ENCODE measurements at places on chromosomes 11 and 22.

DNA sequence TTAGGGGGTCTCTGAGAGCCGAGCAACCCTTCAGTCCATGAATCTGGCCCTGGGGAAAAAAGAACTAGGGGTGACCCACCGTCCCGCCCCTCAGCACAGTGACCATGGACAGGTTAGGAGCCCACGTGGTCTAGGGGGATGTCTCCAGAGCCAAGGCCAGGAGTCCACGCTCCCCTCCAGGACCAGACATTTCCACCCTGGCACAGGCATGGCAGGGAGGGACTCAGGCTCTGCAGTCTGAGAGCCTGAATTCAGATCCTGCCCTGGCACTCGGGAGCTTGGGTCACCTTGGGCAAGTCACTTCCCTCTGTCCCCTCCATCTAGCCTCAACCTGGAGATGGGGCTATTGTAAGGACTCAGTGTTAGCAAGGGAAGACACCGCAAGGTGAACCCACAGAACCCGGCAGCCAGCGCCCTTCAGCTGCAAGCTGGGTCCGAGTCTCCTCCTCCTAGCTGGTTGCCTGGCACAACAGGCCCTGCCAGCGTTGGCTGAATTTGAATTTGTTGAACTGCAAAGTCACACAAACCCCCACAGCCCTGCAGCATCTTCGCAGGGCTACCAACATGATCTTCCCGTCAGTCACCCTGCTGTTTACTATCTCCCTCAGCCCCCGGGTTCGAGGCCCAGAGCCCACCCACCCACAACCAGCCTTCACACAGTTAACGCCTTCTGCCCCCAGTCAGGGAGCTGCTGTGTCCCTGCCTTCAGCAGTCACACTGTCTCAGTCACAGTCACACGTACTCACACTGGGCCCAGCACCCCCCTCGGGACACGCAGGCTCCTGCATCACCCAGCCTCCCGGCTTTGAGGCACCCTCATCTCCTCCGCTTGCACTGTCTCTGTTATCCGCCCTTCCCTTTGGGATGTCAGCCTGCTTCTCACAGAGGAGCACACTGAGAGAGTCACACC, 603 bp upstream of the PDGFB start:
- no peak for DNase-seq

- DNase-seq: no peak
Measured at GRCh38 chr11:2796508-2797113, 89.0 kb downstream of the CDKN1C start.

- DNase-seq: no peak
Measured at GRCh38 chr11:115180272-115180671, 323.9 kb downstream of the CADM1 start.

- DNase-seq: no peak
Measured at GRCh38 chr11:24859801-24860300, 363.0 kb downstream of the LUZP2 start.

DNA sequence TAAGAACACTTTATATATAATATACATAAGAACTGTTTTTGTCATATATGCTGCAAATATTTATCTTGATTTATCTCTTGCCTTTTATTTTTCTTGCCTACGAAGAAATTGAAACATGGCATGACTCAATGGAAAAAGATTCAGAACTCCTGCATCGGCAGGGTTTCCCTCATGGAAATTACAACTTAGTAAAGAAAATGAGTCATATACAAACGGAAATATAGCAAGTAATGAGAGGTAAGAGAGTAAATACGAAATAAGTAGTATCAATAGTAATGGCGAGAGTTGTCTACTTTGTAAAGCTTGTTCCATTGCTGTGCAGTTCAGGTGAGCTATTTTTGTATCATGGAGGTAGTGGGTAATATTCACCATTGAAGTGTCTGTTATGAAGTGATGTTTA, 350.4 kb downstream of the DDX10 start:
- no peak for DNase-seq

GRCh38 chr22:30600921-30601320, 6.1 kb upstream of the TCN2 start:
- DNase-seq: no peak

GRCh38 chr11:86079421-86079820, 10.5 kb upstream of the PICALM start:
- no peak for DNase-seq

DNA sequence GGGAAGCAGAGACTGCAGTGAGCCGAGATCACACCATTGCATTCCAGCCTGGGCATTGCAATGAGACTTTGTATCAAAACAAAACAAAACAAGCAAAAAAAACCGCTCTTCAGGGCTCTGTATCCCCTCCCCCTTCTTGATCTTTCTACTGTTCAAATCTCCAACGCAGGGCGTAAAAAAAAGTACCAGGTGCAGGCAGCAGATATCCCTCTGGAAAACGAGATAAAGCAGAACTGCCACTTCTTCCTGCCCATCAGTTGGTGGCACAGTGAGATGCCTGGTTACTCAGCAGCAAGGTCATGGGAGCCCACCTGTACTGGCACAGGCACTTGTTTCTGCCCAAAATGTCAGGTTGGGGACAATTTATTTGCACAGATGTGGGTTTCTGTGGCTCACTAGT, 11.2 kb downstream of the CCS start:
- DNase-seq: no peak

GRCh38 chr22:47419239-47419638, 656.8 kb downstream of the TBC1D22A start:
- no peak for DNase-seq

GRCh38 chr22:40210818-40211217, 33.1 kb downstream of the TNRC6B start:
- DNase-seq: no peak

- no peak for DNase-seq
Measured at GRCh38 chr11:62413060-62413696, 5.7 kb upstream of the SCGB1A1 start.

DNA sequence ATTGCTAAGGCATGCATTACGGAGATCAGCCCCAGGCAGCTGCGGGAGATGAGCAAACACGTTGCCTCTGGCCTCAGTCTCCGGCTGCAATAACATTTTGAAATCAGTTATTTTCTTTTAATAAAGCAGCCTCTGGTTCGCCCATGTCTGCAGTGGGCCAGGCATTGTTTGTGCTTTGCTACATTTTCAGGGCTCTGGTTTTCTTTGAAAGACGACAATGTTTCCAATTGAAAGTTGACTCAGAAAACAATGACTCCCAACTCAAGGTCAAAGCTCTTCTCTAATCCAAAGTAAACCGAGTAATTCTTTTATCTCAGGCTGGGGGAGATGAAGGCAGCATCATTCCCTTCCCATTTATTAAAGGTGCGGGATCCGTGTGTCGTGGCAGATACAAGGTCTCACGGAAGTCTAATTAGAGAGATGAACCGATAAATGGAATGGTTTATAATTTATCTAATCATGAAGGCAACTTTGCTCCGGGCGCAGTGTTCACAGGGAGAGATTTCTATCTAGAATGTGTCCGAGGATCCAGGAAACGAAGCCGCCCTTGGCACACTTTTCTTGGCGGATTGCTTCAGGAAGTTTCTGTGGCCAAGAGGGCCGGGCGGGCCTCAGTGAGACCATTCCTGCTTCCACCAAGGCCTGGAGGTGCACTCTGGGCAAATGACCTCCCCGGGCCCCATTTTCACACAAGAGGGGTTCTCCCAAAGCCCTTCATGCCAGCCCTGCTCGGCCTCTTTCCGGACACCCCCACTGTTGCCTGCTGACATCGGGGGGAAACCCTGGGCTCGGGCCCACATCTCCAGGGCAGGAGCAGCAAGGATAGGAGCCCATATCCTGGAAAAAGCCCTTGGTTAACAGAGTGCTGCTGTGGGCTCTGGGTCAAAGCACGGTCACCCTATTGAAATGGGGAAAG, 811.4 kb downstream of the BRD1 start:
- DNase-seq: no peak

- DNase-seq: no peak
Measured at GRCh38 chr11:2248242-2248641, 22.1 kb downstream of the ASCL2 start.

DNA sequence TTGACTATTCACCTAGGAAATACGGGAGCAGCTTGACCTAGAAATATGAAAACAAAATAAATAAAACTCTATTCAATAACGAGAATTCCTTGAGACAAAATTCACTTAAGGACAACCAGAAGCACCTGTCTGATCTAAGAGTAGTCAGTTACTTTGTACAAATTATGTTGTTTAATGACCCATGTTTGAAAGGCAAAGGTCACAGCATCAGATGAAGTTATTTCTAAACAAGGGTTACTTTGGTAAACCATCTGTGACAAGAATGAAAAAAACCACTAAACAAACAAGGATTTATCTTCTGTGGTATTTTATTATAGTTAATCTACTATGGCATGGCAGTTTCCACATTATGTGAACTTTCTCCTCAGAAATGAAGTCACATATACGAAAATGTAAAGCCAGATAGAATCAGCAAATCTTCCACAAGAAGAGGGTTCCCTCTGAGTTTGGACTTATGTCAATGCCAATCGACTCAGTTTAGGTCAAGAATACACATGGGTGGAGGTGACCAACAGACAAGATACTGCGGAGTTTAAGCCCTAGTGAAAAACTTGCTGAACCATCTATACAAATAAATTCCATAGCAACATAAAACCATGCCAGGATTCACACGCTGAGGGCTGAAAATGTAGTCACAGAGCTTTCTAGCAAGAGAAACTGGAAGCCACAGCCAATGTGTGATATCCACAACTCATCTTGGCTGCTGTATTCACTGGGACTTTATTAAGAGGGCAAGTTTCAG, 53.4 kb downstream of the NCAPD3 start:
- no peak for DNase-seq

DNA sequence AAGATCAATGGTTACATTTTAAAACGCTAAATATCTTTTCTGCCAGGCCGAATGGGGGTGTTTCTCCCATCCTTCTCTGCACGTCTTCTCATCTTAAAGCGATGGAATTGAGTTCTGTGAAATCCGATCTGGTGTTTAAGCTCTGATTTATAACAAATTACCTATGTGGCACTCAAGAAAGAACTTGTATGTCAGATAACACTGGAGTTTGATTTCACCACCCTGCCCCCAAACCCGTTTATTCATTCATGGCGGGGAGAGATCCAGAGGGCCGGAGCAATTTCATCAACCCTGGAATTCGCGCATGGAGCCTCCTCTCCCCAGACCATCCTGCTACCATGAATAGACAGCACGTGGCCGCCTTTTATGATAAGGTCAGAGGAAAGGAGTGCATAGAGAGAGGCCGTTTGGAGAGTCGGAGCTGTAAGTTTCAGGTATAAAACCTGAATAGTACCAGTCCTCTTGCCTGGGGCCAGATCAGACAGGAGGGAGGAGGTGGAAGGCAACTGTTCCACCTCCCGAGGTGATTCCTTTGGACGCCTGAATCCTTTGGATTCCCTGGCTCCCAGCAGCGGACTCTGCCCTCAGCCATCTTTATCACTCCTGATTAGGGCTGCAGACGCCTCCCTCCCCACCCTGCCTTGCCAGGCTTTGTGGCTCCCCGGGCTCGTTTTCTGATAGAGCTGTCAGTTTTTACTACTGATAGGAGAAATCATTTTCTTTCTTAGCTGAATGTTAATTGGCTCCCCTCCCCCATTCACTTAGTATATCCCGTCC, 27.3 kb upstream of the NFAM1 start:
- no peak for DNase-seq

DNA sequence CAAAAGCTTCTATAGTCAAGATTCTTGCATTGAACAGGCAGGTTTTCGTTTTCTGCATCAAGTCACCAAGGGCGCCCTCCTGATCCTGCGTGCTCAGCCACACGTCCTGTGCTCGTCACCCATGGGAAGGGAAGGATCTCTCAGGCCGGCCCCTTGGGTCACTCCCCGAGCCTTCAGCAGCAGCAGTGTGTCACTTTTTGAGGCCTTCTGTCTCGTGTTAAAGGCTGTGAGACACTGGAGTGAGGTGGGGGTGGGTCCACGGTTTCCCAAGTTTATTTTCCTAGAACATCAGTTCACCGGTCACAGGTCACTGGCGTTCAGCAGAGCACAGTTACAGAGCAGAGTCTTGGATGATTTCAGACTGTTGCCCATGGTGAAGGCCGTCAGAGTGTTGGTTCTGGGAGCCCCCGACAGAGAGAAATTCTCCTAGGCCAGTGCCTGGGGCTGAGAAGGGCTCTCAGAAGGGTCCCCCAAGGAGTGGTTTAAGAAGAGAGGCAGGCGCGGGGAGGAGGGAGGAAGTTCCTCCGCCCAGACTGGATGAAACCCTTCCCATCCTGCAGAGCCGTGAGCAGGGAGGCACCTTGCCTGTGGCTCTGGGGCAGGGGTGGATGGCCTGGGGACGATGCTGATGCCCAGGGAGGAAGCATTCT, 13.5 kb upstream of the ADORA2A start:
- no peak for DNase-seq

DNA sequence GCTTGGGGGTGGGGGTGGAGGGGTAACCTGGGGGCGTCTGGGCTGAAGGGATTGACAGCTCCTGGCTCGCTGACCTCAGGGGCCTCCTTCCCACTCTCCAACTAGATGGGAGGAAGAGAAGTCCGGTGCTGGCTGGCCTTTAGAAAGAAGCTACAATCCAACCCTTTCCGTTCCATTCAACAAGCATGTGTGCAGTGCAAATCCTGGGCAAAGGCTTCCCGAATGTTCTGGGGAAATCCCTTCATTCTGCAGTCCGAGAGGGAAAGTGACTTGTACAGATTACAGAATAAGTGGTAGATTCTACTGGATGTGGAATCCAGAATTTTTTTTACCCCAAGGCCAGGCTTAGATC, 149.9 kb downstream of the FEZ1 start:
- no peak for DNase-seq

DNA sequence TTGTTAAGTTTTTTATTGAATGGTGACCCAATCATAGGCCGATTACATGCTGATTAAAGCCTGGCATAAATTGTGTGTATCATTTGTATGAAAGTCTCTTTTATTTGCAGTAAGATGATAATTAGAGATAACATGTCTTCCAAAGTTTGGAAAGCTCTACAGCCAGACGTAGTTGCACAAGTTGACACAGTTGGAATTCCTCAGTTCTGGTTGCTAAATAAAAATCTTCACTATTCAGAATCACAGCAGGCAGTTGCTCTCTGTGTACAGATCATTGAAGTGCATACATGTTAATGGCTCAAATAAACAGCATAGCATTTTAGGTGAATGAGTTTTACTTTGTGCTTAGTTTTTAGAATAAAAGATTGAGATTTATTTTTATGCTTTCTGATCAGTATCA, 69.5 kb downstream of the ARHGAP42 start:
- DNase-seq: no peak

DNA sequence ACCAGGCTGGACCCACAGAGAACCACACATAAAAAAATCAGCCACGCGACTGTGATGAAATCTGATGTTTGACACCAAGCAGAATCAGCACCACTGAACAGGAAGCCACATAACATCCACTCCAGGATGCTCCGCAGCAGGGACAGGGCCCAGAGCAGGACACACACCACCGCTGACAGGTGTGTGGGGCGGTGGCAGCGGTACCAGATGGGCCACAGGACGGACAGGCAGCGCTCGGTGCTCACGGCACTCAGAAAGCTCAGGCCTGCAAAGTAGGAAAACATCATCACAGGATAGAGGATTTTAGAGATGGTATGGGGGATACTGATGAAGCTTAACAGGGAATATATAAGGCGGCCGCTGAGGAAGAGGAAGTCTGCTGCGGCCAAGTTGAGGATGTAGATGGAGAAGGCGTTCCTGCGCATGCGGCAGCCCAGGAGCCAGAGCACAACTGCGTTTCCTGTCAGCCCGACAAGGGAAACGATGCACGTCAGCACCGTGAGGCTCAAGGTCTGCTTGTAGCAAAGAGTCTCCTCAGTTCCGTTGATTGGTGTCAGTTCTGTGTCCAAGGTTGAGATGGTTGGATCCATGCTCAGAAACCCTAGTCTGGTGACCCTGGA, 4.9 kb downstream of the MRGPRX1 start:
- no peak for DNase-seq

GRCh38 chr11:124762624-124763155, 600 bp upstream of the ESAM start:
- no peak for DNase-seq

GRCh38 chr22:33842006-33842354, 78.3 kb downstream of the LARGE1 start:
- no peak for DNase-seq

- no peak for DNase-seq
Measured at GRCh38 chr22:43205748-43206508, 19.0 kb upstream of the TTLL12 start.

Measured in myocyte (in vitro differentiated cells).